GM23338 (cell line): ENCODE measurements at places on chromosomes 2 and 18.

GRCh38 chr2:28588292-28588670, 92.4 kb downstream of the PLB1 start:
- DNase-seq, result no peak

GRCh38 chr2:178718283-178718682, 88.9 kb downstream of the TTN start:
- no peak for DNase-seq

GRCh38 chr2:30270166-30270565, 38.8 kb downstream of the LBH start:
- DNase-seq, result no peak

DNA sequence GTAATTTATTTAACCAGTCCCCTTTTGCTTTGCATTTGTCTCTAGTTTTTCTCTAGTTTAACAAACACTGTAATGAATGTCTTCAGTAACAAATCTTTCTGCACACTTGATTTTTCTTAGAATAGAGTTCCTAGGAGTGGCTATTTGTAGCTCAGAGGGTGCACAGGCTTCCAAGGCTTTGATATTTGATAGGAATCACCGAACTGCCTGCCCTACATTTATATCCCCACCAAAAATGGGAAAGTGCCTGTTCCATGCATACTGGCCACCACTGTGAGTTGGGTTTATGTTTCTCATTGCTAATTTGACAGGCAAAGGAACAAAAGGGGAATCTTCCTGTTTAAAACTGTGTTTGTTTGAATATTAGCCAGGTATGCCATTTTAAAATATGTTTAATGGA, 238.7 kb downstream of the SH3RF3 start:
- no peak for DNase-seq

GRCh38 chr2:178799305-178799704, 7.9 kb downstream of the TTN start:
- no peak for DNase-seq

DNA sequence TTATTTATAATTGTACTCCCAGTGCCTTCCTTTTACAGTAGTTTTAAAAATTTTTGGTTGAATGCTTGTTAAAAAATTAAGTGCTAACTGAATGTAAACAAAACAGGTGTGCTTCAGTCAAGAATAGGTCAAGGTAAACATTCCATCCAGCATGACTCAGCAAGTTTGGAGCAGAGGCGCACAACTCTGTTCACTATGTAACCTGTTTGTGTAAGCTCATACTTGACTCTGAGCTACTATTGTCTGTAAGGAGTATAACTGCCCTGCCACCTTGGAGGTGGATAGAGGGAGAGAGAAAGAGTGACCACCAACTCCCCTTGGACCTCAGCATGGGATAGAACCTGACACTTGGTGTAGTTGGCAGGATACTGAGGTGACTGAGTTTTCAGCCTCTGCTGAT, 207.4 kb upstream of the SYT4 start:
- peak; percentile 8 for DNase-seq

- no peak for DNase-seq
Observed at GRCh38 chr2:71060871-71061270, 7.6 kb upstream of the NAGK start.

GRCh38 chr2:144948205-144948855, 428.4 kb upstream of the ZEB2 start:
- no peak for DNase-seq

DNA sequence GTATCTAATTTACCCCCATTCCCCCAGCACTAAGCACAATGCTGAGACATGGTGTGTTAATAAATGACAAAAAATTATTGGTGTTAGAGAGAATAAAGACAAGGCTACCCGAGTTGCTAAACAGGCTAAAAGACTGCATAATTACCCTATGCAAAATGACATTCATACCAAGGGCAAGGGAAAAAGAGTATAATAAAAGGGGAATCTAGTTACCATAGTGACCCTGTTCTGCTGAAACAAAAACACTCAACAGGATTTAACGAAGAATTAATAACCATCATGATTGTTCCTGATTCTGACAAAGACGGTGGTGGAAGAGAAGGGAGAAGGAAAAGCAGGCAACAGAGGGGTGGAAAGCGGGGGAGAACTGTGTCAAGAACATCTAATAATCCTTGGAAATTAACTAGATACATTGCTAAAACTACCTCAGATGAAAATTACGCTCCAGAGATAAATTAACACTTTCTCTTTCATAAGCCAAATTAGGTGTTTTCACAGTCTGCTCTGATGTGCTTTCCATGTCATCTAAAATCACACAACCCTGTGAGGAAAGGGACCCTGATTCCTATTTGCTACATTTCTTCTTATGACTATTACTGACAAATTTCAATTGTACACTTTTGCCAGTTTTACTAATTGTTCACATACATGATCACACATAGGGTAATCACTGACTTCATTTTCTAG, 25.5 kb downstream of the TTR start:
- no peak for DNase-seq

DNA sequence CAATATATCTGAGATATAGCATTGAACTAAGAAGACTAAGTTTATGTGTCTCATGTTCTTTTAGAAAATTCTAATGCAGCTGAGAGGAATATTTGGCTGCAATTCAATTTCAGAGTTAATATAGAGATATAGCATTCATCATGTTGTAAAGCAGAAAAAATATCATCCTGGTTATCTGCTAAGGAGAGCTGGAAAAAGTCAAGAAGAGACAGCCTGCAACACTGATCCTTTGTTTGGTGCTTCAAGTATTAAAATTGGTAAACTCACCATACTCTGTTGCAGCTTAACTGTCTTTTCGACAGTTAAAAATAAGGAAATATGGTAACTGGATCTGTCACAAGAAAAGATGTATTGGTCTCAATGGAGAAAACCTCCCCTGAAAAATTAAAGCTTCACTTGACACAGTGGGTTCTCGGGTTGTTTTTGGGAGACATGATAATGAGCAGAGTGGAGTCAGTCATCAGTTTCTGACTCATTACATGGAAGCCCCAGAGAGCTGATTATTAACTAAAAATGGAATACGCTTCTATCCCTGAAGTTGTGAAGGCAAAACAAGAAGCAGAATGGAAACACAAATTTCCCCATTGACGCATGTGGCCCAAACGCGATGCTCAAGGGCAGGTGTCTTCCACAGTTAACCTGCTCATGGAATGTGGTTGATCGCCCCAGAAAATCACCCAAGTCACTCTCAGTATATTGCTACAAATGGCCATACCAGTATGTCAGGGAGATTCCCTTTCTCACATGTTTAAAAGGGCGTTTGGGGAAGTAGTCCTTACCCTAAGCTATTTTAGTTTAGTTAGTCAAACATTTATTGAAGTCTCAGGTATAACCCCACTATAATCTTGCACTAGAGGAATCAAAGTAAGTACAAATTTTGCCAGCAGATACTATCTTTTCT, 8.2 kb downstream of the BCL2 start:
- no peak for DNase-seq

DNA sequence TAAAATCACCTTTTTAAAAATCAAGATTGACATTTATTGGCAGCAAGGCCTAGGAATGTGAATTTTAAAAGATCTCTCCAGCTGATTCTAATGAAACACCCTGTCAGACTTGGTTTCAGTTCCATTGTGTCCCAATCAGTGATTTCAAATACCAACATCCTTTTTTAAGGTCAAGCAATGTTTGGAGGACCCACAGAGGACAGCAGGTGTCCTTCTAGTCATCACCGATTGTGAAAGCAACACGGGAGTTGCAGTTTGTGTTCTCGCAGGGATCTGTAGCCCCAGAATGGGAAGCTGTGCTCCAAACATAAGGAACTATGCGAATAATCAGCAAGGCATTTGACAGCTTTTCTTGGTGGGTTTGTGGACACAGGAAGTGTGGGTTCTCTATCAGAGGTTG, 4.5 kb upstream of the KIDINS220 start:
- DNase-seq, result no peak

- DNase-seq, result no peak
Observed at GRCh38 chr2:111523009-111523408, 361.0 kb downstream of the ANAPC1 start.

DNA sequence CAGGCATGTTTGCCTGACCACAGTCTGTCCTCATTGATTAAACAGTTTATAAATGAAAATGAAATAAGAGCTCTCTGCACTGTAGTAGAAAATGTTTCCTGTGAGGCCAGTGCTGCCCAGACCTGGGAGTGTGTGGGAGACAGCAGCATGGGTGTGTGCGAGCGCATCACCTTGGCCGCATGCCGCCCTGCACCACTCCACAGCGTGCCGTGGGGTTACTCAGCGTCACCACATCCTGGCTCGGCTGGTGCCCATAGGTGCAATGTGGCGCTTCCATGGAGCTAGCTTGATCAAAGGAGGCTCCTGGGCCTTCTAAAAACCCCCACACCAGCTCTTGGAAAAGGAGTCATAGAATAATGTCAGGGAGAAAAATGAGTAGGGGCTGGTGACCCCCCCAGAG, 76.0 kb upstream of the EPC2 start:
- no peak for DNase-seq

- DNase-seq, result no peak
Observed at GRCh38 chr2:60473546-60473945, 79.9 kb downstream of the BCL11A start.

DNA sequence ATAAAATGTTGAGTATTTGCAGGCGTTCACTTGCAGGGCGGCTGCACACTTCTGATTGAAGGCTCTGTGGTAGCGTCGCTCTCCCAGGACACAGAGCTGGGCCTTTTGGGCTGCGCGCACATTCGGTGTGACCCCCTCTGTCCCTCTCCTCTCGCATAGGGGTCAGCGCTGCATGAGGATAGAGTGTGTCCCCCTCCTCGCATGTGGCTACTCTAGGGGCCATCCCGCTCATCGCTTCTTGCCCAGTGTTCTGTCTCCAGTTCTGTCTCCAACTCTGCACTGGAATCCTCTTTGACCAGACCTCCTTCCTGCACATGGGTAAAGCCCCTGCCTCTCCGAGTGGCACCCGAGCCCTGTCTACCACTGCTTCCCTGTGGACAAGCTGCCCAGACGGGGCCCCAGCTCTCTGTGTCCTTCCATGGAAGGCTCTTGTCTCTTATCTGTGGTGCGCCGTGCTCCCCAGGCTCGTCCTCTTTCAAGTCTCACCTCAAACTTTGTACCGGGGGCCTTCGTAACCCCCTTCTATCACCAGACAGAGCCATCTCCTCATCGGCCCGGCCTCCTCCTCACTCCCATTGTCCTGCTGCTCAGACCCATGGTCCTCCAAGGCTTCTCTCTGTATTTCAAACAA, 278.0 kb upstream of the HDAC4 start:
- DNase-seq, result no peak

DNA sequence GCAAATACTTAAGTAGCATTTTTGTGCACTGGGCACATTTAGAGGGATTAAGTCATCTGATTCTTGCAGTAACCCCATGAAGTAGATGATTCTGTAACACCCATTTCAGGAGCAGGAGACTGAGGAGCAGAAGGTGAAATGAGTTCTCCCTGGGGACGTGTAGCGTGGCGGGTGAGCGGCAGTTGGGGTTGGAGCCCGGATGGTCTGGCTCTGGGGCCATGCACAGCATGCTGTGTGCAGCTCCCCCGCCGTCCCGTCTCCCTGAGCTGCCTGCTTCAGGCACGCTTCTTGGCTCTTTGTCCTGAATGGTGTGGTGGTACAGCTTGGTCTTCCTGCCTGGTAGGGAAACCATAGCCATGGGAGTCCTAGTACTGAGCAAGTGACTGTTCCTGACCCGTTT, 32.4 kb downstream of the INPP4A start:
- DNase-seq, result no peak

- no peak for DNase-seq
Observed at GRCh38 chr2:170433448-170433847, 255.5 kb downstream of the MYO3B start.

DNA sequence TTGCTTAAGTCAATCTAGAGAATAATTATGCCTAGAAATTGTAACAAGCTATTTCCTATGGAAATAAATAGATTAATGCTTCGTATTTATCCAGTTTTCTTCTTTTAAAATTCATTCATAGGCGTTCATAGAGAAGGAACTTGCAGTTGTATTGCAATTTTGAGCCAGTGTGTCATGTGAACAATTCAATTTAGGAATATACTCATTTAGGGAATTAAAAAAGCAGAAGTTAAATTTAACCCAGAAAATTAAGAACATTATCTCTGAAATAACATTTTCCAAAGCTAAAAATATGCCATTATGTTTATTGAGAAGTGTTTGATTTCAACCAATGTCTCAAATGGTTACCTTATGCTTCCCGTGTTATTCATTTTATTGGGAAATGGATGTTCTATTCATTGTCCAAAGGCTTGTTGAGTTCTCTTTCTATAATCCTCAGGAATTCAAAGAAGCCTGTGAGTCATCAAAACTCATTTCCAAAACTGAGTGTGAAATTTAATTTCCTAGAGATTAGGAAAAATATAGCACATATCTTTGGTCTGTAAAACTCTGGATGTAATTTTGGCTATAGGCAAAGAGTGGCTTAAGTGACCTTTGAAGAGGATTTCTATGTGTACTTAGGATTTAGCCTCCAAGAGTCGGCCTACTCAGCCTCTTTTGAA, 99.7 kb downstream of the SLC8A1 start:
- no peak for DNase-seq

DNA sequence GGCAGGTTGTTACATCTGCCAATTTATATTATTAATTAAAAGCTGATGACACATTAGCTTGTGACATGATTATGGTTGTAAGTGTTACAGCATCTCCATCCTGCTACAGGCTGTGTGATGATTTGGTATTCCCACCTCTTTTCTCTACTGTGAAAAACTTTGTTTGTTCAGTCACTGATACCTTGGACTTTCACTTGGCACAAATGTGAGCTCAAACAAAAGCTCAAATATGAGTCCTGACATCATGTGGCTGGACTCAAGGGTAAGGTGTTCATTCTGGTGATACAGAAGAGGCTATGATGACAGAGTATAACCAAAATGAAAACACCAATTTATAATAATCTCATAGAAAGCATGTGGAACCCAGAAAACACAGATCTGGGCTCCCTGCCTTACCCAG, 11.4 kb upstream of the IL36A start:
- no peak for DNase-seq

- no peak for DNase-seq
Observed at GRCh38 chr2:69693059-69693774, 48.7 kb upstream of the ANXA4 start.

DNA sequence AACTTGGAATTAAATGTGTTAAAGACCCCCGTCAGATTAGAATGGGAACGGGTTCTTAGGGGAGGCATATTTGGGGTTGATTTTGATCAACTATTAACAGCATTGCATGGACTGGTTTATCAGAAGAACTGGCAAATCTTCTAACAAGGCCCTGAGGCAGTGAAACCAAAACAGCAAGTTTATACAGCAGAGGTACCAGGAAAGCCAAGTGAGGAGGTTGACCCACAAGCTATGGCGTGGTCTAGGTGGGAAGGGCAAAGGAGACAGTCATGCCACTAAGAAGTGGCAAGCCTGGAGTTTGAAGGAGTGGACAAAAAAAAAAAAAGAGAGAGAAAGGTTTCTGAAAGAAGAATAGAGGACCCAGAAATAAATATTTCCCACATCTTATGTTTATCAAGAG, 187.0 kb downstream of the MREG start:
- no peak for DNase-seq

- no peak for DNase-seq
Observed at GRCh38 chr2:68344031-68344430, 21.1 kb upstream of the PLEK start.
